WTC11 (cell line): ENCODE measurements at places on chromosomes 16 and 17. TPM values are rescaled to one million over a fixed set of nuclear protein-coding genes. Genes with fewer than 3 reads are reported as not detected.

JUP gene
- 93.5 to 103 TPM (median 100 TPM) in 3 replicates for total RNA-seq

- no peak for DNase-seq
Measured at GRCh38 chr16:10752843-10753523, 9.3 kb downstream of the NUBP1 start.

- DNase-seq: no peak
Measured at GRCh38 chr16:26269673-26270072, 577.9 kb downstream of the HS3ST4 start.

- DNase-seq: peak; percentile 72
Measured at GRCh38 chr16:3171181-3171854, 16.7 kb upstream of the OR1F1 start.

- DNase-seq: no peak
Measured at GRCh38 chr16:12874186-12874585, 27.2 kb upstream of the SHISA9 start.

DNA sequence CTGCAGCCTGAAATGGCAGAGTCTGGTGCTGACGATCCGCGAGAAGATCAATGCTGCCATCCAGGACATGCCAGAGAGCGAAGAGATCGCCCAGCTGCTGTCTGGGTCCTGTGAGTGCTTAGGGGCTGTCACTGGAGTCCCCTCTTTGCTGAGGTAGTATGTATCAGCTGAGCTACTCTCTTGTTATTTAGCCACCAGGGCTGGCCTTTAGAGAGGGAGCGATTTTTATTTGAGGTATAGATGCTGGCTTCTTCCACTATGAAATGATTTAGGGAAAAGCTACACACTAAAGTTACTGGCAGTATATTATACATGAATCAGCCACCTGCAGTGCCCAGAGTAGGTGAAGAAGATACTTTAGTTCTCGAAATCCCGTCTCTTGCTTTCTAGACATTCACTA lies 2.6 kb downstream of the CDK5RAP3 start:
- DNase-seq: no peak

GRCh38 chr16:86609115-86609514 lies 30.8 kb downstream of the FOXL1 start:
- DNase-seq: no peak

DNA sequence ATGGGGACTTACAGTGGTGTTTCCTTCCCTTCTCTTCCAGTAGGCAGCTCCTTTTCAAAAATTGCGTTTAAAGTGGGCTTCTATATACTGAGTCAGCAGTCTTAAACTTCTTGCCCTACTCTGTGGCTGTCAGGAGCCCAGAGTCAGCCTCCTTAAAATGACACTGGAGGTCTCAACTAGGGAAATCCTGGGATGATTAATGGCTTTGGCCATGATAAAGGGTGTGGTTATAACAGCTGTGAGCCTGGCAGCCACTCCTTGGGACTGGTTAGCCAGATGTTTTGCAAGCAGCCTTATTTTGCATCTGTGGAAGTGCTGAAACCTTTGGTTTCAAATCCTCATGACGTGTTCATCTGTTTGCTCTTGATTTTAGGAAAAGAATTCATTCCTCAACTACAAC lies 25.0 kb downstream of the TAC4 start:
- DNase-seq: no peak

TNFRSF13B gene
- 0.18 TPM in 2 of 3 replicates, not detected in the other for total RNA-seq

DNA sequence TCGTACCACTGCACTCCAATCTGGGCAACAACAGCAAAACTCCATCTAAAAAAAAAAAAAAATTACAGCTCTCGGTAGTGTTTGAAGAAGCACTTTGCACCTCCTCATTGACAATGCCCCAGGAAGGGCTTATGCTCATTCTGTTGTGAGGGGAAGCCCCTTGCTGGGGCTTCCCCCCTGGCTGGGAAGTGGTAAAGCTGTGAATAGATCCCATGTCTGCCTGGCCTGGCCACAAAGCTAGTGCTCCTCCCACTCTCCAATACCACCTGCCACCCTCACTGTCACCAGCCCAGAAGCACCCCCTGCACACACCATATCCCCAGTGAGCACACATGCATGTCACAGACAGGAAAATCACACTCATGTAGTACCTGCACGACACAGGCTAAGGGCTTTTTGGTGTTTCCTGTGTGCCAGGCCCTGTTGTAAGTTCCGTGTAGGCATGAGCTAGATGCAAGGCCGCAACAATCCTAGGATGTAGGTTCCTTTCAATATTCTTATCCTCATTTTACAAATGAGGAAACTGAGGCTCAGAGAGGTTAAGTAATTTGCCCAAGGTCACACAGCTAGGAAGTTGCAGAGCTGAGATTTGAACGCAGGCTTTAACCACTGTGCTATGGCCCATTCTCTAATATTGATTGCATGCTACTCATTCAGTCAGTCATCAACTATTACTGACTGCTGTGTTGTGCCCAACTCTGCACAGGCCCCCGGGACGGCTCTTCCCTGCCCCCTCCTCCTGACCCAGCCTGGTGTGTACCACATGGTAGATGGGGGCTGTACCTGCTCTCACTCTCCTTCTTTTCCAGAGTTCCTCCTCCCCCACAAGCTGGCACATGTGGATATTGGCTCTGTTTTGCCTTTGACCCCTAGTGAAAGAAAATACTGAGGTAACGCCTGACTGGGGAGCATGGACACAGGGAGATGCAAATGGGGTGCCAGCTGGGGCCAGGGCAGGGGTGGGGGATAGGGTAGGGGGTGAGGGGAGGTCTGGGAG lies 11.9 kb upstream of the COL1A1 start:
- peak; percentile 56 for DNase-seq

SMPD3 gene
- total RNA-seq: 0.99 to 1.4 TPM (median 1.2 TPM) in 3 replicates

- DNase-seq: no peak
Measured at GRCh38 chr17:78252111-78252634, 20.7 kb downstream of the TMEM235 start.

DNA sequence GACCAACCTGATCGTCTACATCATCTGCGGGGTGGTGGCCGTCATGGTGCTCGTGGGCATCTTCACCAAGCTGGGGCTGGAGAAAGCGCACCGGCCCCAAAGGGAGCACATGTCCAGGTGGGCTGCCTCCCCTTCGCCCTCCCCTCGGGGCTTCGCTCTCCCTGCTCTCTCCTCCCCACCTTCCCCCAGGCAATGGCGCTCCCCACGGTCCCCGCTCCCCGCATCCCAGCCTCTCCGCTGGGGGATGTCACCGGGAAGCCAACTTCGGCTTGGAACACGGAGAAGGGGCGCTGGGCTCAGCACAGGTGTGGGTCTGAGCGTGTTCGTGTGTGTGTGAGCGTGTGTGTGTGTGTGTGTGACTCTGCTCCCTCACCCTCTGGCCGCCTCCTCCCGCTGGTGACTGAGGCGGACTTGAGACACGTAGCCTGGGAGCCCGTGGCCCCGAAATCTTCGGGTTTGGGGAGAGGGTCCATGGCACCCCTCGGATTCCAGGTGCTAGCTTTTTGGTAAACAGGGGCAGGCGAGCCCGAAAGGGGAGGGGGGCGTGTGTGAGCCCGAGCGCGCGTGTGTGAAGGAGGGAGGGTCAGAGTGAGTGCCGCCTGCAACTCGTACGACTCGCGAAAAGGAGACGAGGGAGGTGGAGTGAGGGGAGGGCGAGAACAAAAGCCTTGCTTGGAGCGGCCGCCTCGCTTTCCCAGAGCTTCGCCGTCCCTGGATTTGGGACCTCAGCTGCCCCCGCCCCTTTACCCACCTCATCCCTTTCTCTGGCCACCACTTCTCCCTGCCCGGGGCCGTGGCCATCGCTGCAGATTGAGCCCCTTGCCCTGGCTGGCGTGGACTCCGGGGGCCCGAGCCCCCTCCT lies 1.3 kb downstream of the SHISA9 start:
- peak; percentile 63 for DNase-seq

DNA sequence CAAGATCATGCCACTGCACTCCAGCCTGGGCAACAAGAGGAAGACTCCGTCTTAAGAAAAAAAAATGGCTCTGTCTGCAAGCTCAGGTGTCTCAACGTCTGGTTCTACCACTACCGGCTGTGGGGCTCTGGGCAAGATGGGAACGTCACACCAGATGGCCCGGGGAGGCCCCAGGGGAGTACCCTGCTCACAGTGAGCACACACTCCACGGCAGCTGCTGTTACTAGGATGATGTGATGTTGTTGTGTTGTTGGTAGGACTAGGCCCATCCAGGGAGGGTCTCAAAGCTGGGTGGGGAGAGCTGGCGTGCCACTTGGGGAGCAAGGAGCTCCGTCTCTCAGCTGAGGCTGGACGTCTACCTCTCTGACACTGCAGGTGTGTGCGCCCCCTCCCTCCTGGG lies 9.4 kb upstream of the NPTX1 start:
- no peak for DNase-seq

- no peak for DNase-seq
Measured at GRCh38 chr17:61325382-61326073, 74.1 kb upstream of the TBX2 start.

- DNase-seq: no peak
Measured at GRCh38 chr17:56184650-56185049, 31.4 kb downstream of the ANKFN1 start.

PIRT gene
- not detected in 3 replicates for total RNA-seq

CCNF gene
- total RNA-seq: 53.5 to 65.7 TPM (median 54.7 TPM) in 3 replicates

PPP1R27 gene
- total RNA-seq: not detected in 3 replicates

- DNase-seq: peak; percentile 73
Measured at GRCh38 chr17:59607817-59608403, 11.8 kb upstream of the CLTC start.

FBXW10B gene
- 0.14 to 0.33 TPM in 2 of 3 replicates, not detected in the other for total RNA-seq

DNA sequence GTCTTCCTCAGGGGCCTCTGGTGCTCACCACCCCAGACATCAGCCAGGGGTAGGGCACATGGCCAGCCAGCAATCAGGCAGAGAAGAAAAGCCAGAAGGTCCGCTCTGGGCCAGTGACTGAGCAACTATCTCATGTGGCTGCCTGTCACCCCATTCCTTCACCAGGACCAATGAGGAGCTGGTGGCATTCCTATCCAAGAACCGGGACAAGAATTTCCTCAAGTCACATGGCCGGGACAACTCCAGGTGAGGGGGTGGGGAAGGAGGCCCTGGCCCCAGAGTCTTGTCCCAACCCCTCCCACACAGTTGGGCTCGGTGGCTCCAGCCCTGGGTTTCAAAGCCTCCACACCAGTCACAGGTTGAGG lies 9.4 kb downstream of the XYLT2 start:
- DNase-seq: no peak

CHST6 gene
- total RNA-seq: 20.2 to 23.2 TPM (median 23.1 TPM) in 3 replicates
